ENCODE measurements at places on chromosomes 5 and 9.

DNA sequence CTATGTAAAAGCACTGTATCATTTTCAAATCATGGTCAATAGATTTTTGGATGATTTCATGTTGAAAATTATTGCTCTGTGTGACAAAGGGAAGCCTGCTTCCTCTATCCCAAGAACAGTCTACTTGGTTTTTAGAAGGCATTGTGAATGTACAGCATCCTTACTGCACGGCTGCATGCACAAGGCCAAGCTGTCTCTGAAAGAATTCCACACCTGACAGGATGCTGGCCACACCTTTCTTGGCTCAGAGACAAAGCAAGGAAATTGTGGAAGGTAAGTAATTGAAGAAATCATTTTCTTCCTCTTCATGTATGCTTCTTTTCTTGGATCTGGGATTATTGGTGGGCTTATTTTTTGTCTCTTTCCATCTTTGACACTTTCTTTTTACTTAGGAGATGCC, 53.7 kb upstream of the VCAN start:
- no peak for DNase-seq

DNA sequence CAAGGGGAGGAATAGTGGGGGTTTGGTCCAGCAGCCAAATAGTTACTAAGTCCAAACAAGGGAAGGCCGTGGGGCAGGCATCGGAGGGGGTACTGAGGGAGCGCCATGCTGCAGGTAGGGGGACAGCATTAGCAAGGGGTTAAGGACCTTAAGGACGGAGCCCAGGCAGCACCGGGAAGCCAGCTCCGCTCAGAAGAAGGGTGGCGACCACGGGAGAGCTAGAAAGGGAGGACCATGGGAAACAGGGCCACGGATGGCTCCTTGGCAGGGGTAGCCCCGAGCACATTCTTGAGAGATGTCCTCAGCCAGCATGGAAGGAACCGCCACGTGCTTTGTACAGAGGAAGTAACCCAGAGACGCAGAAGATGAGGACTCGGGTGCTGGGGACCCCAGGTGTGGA, 76.2 kb upstream of the STXBP1 start:
- DNase-seq = no peak

DNA sequence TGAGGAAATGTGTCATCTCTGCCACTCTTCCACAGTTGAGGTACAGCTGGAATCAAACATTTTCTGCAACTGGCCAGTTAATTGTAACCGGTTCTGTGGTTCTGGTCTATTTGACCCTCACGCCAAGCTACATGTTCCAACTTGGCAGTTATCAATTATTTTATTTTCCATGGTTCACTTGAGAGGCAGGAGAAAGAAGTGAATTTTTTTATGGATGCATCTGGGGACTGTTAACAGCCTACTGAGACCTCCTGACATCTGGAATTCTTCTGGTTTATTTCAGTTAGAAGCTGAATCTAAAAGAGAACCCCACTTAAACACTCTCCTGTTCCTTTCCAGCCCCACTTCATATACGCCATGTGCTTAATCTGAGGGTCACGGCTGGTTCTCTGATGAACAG, 372.3 kb downstream of the DNAH5 start:
- no peak for DNase-seq

GRCh38 chr9:126805554-126806262, 868 bp downstream of the ZBTB43 start:
- no peak for DNase-seq

- DNase-seq = no peak
Measured at GRCh38 chr9:29311221-29311620, 1737.9 kb upstream of the C9orf72 start.

DNA sequence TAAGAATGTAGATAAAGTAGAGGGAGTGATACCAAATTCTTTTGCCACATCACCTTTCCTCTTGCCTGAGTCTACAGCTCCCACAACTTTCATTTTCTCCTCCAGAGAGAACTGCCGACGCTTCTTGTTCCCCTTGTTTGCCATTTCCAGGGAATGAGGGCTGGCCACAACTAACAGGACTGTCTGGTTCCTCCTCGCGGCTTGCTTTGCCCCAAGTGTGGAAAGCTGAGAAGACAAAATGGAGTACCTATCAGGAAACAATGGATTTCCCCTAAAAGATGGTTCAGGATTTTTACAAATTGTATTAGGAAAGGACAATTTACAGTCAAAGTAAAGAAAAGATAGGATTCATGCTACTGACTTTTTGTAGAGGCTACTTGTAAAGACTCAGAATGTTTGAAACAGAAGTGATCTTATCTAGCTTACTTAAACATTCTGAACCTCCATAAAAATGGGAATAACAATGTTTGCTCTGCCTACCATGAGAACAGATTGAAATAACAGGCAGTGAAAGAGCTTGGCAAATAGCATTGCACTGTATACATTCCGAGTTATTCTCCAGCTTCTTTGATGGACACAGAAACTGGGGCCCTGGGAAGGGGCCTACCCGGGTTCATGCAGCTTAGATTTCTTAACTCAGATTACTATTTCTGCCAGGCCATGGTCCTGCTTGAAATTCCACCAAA, 4.1 kb downstream of the TIGD6 start:
- DNase-seq = no peak

DNA sequence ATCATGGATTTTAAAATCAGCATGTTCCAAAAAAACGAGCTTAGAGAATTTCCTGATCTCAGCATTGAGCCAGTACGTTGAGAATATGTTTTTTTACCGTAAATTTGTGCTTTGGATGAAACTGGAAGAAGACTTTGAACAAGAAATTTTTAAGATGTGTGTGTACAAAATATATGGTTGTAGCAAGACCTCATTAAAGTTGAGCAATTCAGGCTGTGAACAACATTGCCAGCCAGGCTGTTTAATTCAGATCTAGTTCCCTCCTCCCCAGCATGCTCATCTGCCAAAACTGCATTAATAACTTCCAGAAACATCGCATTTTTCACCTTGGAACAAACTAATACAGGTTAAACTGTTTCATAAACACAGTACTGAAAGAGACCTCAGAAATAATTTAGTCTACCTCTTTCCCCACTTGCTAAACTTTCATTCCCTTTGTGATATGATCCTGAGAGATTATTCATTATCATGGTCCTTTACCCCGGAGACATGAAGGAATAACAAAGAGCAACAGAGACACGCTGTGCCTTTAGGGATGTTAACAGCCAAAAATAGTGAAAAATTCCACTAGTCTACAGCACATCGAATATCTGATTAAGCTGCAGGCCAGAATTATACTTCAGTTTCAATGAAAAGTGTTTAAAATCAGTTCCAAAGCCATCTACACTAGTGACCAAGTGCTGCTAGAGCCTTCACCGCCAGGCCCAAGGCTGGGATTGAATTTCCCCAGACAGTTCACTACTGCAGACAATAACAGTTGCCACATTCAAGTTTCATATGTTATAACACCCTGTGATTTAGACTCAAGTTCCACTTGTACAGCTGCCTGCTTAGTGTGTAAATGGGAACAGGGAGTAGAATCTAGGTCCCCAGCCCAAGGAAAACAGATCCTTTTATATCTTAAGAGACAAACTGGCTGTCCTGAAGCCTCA, 89.6 kb downstream of the EFNA5 start:
- no peak for DNase-seq
